ENCODE measurements at places on chromosomes 1 and 21.
A peak's percentile ranks its signal among the peaks of the same experiment; 100 is the strongest.

- peak; percentile 99 for DNase-seq
Measured at GRCh38 chr1:2290595-2291510, 62.7 kb downstream of the SKI start.

DNA sequence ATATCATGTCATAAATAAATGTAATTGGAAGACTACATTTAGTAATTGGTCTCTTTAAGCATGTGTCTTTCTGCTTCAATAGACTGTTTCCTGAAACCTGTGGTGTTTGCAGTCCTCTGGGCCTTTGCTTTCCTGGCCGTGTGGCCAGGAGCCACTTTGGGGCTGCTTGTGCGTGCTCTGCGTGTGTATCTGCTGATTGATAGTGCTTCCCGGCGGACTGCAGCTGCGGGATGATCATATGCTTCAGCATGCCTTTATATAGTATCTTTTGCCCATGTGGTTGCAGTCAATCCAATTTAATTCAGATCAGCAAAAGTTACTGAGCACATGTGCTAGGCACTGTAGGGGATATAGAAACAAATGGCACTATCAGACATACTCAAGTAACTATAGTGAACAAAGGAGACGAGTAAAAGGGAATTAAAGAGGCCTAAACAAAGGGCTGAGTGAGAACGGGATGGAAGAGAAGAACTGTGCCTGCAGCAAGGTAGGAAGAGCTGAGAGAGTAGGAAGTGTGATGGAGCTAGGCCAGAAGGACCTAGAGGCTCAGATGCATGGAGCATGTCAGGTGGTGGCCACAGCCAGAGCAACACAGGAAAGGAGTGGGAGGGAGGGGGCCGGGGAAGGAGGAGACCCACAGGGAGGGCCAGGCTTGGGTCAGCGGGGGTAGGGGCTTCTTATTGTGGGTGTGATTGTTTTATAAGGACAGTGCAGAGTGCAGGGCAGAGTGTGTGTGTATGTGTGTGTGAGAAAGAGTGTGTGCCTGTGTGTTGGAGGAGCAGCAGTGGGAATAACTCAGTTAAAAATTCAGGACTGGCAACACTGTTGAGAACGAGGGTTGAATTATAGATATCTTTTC lies 27.2 kb upstream of the TTF2 start:
- DNase-seq: no peak

DNA sequence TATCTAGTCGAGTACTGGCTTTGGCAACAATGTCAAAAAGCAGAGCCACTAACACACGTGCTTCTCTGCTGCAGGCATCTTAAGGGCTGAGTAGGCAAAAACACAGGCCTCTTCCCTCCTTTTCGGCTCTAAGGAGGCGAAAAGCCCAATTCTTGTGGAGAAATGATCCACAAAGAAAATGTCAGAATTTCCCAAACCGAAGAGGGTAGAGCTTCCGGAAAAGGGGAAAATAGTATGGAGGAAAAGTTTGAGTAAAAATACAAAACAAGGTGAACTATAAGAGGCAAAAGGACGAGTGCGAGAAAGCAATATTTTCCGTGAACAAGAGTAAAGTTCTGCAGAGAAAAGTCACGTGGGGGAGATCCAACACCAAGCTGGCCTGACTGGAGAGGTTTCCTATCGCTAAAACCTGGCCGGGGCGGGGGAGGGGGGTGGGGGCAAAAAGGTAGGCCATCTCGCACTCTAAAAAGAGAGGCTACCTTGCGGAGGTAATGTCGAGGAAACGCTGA lies 551 bp downstream of the ZRANB2 start:
- DNase-seq: peak; percentile 31

- DNase-seq: no peak
Measured at GRCh38 chr1:186829686-186830587, 1.2 kb downstream of the PLA2G4A start.

- DNase-seq: no peak
Measured at GRCh38 chr1:243258731-243259130, 2.9 kb downstream of the SDCCAG8 start.

- DNase-seq: peak; percentile 54
Measured at GRCh38 chr1:65235867-65236805, 73.2 kb upstream of the DNAJC6 start.

DNA sequence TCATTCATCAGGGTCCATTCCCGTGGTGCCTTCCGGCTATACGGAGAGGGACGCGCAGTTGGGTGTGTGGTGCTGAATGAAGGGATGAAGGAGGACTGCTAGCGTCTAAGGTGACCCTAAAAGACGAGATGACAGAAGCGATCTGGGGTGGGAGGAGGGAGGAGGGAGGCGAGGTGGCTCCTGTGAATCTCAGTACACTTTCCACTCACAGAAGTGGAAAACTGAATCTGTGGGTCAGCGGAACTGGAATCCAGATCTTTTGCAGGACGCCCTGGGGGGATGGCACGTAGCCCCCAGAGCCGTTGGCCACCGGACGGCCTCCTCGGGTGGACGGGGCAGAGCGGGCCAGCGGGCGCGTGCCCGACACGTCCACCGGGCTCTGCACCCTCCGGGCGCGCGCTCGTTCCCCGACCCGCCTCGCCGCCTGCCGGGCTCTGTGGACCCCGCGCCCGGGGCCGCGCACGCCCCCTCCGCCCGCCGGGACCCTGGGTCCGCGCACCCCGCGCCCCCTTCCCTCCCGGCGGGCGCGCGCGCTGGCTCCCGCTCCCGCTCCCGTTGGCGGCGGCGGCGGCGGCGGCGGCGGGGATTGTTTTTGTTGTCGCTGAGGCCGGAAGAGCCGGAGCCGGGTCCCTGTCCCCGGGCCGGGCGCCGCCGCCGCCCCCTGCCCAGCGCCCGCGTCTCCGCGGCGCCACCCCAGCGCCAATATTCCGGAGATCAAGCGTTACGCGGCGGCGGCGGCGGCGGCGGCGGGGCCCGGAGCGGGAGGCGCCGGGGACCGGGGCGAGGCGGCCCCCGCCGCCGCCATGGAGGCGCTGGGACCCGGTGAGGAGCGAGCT lies at the start of gene AGO4:
Gene AGO4 (plus strand): TSS at position 403 of the 836 bp plus-strand sequence. CDS start 401 bp downstream, at position 804.
- peak; percentile 30 for DNase-seq

- no peak for DNase-seq
Measured at GRCh38 chr1:5796028-5796427, 196.2 kb downstream of the NPHP4 start.

DNA sequence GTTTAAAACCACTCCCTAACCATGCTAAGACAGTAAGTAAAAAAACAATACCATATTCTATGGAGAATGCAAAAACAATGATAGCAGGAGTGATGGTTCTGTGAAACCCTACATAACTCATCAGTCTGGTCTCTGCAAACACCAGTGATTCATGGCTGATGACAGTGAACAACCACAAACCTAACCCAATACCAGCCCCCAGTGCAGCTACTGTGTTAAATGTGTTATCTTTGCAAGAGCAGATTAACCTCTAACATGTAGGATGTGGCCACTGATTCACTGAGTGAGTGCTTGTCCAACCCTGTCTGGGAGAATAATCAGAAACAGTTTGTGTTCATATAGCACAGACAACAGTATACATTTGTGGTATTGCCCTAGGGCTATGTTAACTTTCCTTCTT lies 100.2 kb upstream of the COG2 start:
- DNase-seq: peak; percentile 61

- no peak for DNase-seq
Measured at GRCh38 chr21:36517366-36518075, 37.6 kb upstream of the CLDN14 start.

DNA sequence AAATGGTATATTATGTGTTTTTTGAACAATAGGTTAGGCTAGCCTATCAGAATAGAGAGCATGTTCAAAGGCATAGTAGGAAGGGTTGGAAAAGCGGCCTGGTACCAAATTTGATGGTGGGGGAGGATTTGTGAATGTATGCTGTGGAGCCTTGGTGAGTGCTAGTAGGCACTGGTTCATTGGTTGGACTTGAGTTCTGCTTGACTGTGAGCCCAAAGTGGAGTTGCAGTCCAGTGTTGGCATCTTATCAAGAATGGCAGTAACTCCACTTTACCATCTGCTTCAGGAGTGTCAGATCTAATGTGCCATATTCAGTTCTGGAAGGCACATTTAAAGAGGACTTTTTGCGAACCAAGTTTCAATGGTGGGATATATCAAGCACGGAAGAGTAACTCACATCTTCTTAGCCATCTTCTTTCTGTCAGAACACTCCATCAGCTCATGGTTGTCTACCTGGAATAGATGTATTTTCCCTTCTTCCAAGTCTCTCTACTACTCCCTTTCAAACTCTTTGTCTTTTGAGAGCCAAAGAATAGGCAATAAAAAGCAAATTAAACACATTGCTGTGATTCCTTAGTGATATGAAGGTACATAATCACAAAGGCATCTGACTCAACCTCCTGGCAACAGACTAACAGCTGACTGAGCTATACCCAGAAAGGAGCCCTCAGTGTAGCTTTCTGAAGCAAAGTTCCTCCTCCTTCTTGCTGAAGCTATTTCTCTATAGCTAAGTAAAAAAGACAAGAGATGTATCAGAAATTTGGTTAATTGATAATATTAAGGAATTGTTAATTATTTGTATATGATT lies 21.7 kb downstream of the LRRC8B start:
- peak; percentile 63 for DNase-seq

- DNase-seq: peak; percentile 57
Measured at GRCh38 chr1:74771913-74772515, 39.1 kb downstream of the TYW3 start.

- DNase-seq: peak; percentile 17
Measured at GRCh38 chr1:9618909-9619679, 30.4 kb downstream of the TMEM201 start.

DNA sequence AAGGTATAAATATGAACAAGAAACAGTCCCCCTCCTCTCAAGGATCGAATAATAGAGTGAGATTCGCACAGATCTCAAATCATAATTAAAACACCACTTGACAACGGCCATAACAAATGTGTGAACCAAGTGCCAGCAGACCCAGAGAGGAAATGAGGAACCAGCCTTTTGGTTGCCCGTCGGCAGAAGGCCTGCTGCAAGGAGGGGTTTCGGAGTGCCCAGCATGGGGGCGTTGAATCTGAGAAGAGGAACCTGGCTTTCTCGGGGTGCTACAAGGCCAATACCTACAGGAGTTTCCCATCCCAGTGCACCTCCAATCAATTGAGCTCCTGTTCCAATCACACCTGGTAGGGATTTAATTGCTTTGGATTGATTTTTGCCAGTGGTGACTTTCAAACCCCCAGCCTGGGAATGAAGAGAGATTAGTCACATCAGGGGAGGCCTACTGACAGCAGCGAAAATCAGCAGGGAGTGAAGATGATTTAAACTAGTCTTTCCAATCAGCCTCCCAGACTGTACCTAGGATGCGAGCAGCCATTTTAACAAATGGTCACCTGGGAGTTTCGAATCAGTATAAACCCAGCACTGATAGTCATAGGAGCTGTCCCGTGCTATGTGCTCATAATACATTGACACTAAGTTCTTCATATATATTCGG lies 263.8 kb downstream of the KAZN start:
- DNase-seq: no peak

DNA sequence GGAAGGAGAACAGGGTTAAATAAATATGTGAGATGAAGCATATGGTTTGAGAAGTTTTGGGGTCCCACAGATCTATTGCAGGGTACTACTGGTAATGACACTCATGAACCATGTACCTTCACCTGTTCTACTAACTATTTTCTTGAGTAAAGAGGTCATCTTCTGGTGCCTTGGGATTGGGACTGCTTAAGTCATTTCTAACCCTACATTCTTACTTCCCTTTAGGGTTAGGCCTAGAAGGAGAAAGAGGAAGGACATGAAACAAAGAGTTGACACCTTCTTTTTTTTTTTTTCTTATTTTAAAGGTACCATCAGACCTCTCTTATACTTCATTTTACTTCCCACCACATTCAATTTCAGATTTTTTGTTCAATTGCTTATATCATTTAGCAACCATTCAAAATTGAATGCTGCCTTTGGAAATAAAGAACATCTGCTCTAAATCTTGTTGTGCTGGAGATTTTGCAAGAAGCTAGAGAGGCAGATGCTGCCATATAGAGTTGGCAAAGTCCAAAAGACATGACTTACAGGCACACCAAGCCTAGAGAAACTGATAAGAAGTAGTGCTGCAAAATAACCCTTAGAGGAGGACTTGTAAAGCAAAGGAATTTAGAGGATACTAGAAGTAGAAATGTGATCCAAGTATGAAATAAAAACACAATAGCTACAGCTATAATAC lies 374.4 kb upstream of the ST6GALNAC5 start:
- DNase-seq: no peak
